Stimulated activated CD8-positive, alpha-beta memory T cell treated with anti-CD3 and anti-CD28 coated beads, Interleukin-7, amount 100 ng/mL, for 1 hour (primary cell): ENCODE measurements at places on chromosomes 3 and 15.

DNA sequence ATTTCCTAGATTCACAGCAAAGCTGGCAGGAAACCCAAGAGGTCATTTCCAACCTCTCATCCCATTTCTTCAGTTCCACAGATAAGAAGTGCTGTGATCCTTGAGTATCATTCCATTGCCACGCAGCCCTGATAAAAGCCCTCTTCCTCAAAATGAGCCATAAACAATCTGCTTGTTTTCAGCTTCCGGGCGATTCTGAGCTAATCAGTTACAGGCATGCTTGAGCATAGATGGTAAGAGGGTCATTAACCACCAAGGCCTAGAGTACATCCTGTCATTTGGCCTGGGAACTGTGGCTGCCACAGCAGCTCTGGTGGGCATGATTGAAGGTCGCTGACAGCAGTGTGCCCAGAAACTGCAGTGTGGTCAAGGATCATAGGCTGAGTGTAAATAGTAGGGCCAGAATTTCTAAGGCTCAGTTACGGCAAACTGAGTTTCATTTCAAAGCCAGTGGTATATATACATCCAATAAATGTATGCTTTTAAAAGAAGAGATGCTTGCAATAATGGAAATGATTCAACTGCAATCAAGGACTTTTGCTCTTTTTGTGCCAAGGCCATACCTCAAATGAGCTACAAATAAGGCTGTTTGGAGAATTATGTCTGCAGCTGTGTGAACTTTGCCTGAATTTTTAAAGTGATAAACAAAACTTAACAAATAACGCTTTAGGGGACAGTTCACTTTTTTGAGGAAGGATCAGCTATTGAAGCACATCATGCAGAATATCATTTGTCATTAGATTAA, 47.3 kb downstream of the P3H2 start:
- DNase-seq, result no peak

DNA sequence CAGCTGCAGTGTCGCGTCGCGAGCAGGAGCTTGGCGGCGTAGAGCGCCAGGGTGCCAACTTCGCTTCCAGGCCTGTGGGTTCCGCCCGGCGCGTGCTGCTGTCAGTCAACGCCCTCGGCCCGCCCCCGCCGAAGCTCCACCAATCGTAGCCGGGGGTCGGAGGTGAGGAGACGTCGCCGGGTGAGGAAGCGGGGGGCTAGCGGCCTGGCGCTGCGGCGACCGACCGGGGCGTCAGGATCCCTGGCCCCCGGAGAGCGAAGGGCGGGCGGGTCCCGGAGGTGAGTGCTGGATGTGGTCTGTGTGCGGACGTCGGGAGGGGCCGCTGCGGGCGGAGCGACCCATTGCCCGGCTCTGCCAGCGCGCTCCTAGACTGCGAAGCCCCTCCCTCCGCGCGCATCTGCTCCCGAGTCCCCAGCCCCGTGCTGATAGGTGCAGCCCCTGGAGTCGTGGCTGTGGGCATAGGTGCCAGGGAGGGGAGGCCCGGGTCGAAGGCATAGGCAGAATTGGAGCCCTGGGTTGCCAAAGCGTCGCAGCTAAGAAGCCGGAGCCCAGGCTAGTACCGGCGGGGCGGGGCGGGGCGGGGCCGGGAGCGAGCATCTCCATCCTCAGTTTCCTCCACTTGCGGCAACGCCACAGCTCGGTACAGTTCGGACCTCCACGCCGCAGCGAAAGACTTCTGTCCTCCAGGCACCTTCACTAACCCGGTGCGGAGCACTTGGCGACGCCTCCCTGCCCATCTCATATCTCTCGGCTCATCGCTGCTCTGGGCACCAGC, at the start of gene NXPE3:
TSS of gene NXPE3 (plus strand) at position 165 of the 775 bp plus-strand sequence. CDS start 6,386 bp downstream, outside the sequence.
- peak; percentile 84 for DNase-seq

GRCh38 chr3:111968319-111969054, 10.3 kb upstream of the ABHD10 start:
- no peak for DNase-seq

- DNase-seq, result no peak
Measured at GRCh38 chr15:39781967-39782302, 706 bp downstream of the FSIP1 start.

GRCh38 chr3:140920029-140920428, 21.6 kb upstream of the SLC25A36 start:
- no peak for DNase-seq

- DNase-seq, result no peak
Measured at GRCh38 chr3:51436998-51437639, 46.0 kb downstream of the RBM15B start.

DNA sequence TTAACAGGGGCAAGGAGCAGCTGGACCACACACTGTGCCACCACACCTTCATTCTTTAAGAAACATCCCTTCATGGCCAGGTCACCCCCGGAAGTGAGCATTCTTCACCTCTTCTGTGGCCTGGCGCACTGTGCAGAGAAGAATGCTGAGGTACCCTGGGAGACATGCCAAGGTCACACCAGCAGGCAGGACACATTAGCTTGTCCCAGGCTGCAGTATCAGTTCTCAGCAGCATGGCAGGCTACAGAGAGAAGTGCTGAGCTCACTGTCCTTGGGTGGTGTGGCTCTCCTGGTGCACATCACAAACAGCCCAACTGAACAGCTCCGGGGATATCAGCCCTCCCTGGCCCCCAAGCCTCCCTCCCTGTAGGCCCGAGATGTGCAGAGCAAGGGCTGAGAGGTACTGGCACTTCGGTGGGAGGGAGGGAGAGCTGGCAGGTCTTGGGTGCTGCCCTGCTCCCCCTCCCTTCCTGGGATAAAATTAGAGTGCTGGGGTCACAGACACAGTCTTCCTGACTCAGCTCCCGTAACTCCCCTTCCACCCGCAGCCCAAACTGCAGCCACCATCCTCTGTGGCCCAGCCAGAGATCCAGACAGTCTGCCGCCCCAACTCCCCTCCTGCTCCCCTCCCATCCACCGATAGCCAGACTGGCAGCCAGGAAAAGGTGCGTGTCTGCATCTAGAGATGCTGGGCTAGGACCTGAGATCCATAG, 13.4 kb downstream of the SEMA7A start:
- DNase-seq, result no peak

DNA sequence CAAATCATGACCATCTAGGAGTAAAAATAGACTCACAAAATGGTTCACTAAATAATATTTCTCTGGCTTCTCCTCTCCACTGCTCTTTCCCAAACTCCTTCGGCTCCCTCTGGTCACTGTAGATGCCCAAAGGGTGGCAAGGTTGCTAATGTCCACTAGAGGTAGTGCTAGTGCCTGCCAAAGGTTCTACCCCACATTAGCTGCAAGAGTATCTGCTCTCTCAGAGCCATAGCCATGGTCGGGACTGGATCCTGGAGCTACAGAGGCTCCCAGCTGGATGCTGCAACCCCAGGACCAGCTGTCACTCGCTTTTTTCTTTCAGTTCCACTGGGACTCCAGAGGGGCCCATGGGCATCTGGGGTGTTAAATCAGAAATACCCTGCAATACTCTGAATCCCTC, 8.5 kb downstream of the HTR3D start:
- no peak for DNase-seq

DNA sequence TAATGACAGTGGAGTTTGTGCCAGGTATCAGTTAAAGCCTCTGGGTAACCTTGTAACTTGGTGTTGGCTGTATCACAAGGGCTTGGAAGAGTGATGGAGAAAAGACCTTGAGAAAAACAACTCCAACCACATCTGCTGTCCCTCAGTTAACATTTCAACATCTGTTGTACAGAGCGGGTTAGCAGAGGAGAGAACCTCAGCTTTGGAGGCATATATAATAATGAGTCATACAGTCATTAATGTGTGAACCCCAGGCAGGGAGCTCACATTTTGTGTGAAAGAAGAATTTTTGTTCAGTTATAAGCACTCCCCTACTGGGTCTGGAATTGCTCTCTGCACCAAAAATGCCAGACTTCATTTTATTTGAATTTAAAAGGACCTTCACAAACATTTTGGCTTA, 439.5 kb downstream of the PDCD6IP start:
- DNase-seq, result no peak

DNA sequence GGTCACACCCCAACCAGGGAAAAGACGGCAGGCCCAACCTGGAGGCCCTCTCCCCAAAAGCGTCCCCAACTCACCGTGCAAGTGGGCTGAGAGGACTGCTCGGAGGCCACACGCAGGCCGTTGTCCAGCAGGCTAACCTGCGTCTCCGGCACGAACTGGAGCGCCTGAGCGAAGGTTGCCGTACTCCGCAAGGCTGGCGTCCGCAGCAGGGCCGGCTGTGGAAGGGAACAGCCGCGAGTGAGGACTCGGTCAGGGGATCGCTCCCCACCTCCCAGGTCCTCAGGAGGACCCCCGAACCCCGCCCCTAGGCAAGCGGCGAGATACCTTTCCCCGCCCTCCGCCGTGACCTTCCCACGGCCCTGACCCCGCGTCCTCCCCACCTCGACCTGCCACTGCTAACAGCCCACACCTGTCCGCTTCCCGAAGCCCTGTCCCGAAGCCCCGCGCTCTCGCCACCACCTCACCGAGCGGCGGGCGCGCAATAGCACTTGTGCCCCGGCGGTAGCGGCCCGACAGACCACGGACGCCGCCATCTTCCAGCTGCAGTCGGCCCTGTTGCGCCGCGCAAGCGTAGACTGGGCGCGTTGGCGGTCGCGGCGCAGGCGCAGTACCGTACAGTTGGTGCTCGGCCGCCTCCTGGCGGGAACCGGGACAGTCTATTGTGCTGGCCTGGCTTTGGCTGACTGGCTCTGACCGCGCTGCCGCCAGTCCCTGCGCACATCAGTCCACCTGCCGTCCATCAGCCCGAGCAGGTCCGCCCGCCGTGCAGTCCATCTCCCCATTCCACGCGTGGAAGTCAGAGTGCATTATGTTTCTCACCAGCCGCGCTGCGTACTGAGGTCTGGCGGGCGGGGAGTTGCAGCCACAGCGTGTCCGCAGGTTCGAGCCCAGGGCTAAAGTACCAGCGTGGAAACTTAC, at the start of gene UQCRC1:
TSS of gene UQCRC1 (minus strand) at position 559 of the 918 bp plus-strand sequence. CDS start at position 533, 26 bp downstream.
- DNase-seq, result peak; percentile 83

GRCh38 chr3:72661115-72661457, 187.2 kb downstream of the SHQ1 start:
- no peak for DNase-seq

GRCh38 chr15:70025413-70026296, 72.1 kb downstream of the TLE3 start:
- no peak for DNase-seq

DNA sequence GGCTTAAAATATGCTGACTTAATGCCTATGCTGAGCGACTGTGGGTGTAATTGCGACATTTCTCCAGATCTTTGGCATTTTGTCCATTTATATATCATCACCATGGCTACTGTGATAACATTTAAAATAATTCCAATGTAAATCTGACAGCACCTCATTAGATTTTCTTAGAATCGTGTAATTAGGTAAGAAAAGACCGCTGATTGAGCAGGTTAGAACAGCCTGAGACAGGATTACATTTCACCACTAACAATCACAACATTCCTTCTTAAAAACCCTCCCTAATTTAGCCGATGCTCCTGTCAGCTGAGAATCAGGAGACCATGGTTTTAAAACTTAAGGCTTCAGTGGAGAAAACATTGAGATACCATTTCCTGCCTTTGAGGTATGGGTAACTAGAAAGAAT, 455.3 kb upstream of the PDZRN3 start:
- no peak for DNase-seq

GRCh38 chr3:29922992-29923746, 642.3 kb downstream of the RBMS3 start:
- DNase-seq, result no peak

GRCh38 chr15:65384895-65385869, 7.4 kb upstream of the IGDCC3 start:
- DNase-seq, result peak; percentile 69

DNA sequence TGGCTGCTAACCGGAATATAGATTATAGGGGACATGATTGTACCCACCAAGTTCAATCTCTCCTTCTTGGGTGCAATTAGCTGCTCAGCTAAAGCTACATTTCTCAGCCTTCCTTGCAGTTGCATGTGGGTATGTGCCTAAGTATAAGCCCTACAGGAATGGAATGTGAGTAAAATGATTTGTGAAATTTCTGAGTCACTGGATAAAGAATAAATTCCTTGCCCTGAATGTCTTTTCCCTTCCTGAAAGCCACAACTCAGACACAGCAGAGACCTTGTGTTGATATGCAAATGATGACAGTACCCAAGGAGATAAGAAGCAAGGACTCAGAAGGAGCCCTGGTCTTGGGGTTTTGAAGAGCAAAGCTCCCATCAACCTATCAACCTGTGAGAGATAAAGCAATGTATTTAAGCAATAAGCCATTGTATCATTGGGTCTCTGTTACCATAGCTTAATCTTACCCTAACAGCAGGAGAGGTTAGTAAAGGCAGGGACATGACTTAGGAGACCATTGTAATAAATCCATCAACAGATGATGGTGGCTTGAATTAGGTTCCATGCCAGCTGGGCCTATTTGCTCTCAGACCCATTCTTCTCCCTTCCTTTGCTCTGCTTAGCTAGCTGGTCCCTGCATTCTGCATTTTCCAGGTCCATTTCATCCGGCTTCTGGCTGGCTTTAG, 25.6 kb upstream of the ZNF280D start:
- DNase-seq, result no peak

- no peak for DNase-seq
Measured at GRCh38 chr3:69665026-69665737, 74.1 kb upstream of the MITF start.

GRCh38 chr3:10553591-10554235, 48.3 kb upstream of the ATP2B2 start:
- DNase-seq, result no peak

DNA sequence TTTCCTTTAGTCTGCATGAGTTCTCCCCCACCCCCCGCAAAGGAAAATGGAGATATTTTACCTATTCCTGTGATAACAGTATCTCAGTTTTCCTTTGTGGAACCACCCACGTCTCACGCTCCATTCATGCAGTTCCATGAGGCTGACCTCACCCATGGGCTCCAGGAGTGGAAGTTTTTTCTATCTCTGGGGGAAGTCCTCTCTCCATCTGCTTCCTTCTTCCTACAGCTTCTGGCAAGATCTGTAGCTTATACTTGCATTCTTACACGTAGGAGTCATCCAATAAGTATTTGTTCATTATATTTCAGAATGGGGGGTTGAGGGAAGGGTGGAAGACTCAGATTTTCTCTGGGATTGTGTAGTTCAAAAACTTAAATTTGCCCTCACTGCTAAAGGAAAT, 5.8 kb upstream of the GLCE start:
- no peak for DNase-seq
